T-helper 22 cell (primary cell): ENCODE measurements at places on chromosomes 2 and 18.

DNA sequence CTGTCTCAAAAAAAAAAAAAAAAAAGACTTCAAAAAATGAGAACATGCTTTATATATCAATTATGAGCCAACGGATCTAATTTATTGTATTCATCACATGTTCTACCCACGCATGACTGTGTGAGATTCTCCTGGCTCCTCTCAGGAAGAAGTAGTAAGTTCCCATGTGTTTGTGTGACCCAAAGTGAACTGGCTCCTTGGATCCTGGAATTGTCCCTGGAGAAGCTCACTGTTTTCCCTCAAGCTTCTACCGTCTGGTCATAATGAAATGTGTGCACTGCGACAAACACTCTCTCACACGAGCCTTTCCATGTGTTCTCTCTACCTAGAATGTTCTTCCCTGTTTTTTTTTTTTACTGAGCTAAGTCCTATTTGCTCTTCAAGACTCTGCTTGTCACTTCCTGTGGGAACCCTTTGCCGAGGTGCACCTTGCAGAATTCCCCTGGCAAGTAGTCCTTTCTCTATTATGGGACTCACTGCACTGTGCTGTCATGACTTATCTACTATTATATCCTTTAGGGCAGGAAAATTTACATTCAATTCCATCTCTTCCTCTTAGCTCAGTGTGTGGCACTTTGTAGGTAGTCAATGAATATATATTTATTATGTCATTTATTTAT is 83.2 kb upstream of the THOC1 start:
- no peak for DNase-seq

- DNase-seq, result no peak
These were observed 375.2 kb upstream of the SPHKAP start for GRCh38 chr2:228556717-228557116.

- no peak for DNase-seq
These were observed 71.2 kb downstream of the NUP35 start for GRCh38 chr2:183195397-183195796.

- no peak for DNase-seq
These were observed 9.3 kb downstream of the MAL start for GRCh38 chr2:95034818-95035217.

DNA sequence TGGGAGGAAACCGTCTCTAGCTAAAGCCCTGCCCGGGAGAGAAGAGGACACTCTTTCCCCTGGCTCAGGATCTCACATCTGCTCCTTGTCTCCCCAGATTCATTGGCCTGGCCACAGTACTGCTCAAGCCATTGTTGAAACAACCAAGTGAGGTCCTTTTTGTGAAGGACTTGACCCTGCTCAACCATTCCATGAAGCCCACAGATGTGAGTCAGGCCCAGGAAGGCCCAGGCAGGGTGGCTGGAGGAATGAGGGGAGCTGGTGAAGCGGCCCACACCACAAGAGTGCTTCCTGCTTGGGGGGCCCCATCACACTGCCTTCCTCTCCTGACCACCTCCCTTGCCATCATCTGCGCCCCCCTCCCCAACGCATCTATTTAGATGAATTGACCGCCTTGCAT is 5.1 kb downstream of the FER1L5 start:
- no peak for DNase-seq

GRCh38 chr2:128756365-128756717 is 437.7 kb upstream of the HS6ST1 start:
- no peak for DNase-seq

- no peak for DNase-seq
These were observed 29.2 kb upstream of the HNRNPLL start for GRCh38 chr2:38631976-38632375.

GRCh38 chr18:35497027-35497369 is 762 bp downstream of the INO80C start:
- DNase-seq, result no peak

GRCh38 chr2:103809941-103810441 is 1043.9 kb upstream of the POU3F3 start:
- no peak for DNase-seq

- no peak for DNase-seq
These were observed 14.3 kb upstream of the MAP3K2 start for GRCh38 chr2:127401757-127402695.
